ENCODE measurements at places on chromosomes 3 and 15.
A peak's percentile ranks its signal among the peaks of the same experiment; 100 is the strongest.

- no peak for DNase-seq
These were observed 19.6 kb downstream of the NR2F2 start for GRCh38 chr15:96349857-96350720.

GRCh38 chr3:184040010-184040409, 8.5 kb downstream of the HTR3D start:
- no peak for DNase-seq

DNA sequence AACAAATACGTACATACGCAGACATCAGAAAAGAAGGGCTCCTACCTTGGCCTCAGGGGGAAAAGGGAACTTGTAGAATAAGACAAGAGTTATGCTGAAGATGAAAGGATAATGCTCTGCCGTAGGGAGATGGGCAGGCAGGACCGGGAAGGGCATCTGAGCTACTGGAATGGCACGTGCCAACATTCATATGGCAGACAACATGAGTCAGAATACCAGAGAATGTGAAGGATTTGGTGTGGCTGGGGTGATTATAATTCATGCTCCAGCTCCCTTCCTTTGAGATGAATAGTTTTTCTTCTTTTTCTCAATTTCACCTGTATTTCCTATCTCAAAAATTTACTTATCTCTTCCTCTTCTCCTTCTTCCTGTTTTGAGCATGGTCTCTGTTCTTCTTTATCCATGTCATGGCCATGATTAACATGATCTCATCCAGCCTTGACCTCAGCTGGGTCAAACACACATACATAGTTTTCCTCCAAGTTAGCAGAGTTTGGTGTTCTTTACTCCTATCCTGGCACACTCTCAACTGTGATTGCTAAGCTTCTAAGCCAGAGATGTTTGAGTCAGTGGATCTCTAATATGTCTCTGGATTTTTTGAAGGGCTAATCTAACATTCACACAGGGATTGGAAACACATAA, 507.0 kb downstream of the FOXP1 start:
- no peak for DNase-seq

- DNase-seq = no peak
These were observed 29.7 kb upstream of the FBLN2 start for GRCh38 chr3:13519006-13519791.

GRCh38 chr15:70182858-70183695, 85.4 kb upstream of the TLE3 start:
- no peak for DNase-seq

- DNase-seq = no peak
These were observed 152.4 kb downstream of the AGBL1 start for GRCh38 chr15:86231864-86232721.

GRCh38 chr3:80998022-80998421, 763.4 kb downstream of the GBE1 start:
- DNase-seq = no peak

DNA sequence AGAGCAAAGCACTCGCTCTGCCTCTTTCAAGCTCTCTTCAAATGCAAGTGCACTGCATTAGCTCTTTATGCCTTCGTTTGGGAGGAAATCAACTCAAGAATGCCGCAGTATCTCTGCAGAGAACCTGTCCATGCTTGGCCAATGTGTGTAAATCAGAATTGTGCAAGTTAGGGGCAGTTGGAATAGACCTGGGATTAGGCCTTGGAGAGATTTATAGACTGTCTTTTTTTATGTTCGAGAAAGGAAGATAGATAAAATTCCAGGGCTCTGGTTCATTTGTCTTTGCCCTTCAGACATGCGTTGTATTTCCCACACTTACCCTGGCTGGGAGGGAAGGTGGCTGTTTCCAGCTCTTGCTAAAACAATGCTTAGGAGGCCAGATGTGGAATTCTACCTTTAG, 163.7 kb downstream of the MOBP start:
- no peak for DNase-seq

DNA sequence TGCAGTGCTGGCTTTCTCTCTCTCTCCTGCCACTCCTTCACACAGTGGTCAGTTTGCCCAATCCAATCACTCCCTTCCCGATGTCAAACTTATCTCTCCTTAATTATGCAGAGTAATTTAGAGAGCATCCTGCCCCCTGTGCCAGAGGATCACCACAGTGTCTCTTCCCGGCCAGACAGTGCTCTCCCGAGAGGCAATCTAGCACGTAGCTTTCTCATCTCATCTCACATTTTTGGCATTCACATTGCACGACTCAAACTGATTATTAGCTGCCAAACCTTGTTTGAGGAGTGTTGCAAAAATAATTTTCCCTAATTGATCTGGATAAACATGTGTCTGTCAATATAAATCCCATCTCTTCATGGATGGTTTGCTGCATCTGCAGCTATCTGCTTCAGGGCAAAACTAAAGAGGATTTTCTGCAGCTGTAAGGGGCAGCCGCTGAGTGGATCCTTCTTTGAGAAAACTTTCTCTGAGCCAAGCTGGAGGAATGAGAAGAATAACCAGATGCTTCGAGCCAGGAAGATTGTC, 37.8 kb downstream of the SSUH2 start:
- DNase-seq = no peak

GRCh38 chr15:43919540-43920253, 92.9 kb downstream of the WDR76 start:
- no peak for DNase-seq

GRCh38 chr3:90062631-90063200, 955.3 kb downstream of the EPHA3 start:
- no peak for DNase-seq

- DNase-seq = no peak
These were observed 127.1 kb downstream of the FMN1 start for GRCh38 chr15:33067456-33067855.

DNA sequence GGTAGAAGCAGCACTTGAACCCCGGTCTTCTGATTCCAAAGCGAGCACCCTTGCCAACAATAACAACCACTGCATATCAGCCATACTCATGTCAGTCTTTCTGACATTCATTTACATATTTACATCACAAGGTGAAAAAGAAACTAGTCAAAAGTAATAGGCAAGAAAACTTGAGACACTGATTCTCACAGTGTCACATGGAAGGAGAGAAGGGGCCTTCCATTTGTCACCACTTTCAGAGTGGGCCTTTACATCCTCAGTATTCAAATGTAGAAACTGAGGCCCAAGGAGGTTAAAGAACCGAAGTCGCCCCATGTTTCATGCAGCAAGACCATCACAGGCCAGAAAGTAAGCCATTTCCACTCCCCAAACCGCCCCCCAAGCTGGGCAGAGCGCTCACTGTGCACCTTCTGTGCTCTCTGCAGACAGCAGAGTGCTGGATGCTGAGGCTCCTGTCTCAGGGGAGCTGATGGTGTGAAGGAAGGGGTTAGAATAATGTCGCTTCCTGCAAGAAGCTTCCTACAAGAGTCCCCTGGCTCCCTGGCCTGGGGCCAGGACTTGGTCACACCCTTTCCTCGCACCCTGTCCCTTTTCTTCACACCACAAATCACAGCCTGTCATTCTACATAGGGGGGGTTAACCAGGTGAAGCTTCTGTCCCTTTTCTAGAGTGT, 260.1 kb downstream of the UACA start:
- DNase-seq = no peak

DNA sequence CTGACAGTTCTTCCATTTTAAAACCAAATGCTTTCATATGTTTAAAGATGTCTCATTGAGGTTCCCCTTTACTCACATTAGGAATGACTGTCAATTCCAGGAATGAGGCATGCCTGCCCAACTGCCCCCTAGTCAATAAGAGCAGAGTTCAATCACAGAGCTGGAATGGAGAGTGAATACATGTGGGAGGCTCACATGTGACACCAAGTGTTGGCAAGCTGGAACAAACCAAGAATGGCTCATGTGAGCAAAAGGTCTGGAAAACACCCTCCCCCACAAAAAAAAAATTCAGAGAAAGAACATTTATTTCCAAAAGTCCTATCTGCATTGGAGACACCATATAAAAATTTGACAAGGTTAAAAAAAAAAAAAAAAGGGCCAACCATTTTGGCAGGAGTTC, 3.7 kb downstream of the PBRM1 start:
- DNase-seq = peak; percentile 11

- no peak for DNase-seq
These were observed 129.6 kb downstream of the CTNNB1 start for GRCh38 chr3:41328926-41329325.

GRCh38 chr3:138473391-138473790, 39.0 kb downstream of the ESYT3 start:
- DNase-seq = no peak

DNA sequence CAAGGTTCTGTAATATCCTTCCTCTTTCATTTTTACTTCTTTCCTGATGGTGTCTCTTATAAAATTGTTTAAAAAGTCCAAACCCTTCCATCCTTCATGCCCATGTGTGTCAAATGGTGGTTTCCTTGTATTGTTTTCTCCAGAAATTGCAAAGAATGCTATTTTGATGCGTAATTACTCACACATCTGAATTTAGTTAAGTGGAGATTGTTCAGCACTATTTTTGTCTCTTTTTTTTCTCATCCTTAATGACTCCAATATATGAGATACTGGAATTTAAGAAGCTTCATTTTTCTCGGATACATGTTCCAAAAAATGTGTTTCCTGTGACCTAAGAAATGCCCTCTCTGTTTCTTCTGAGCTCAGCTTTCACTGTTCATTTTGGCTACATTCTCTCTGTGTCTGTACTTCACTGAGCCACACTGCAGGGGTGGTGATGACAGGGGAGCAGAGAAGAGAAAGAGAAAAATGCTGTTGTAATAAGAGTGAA, 799.8 kb downstream of the DIPK2A start:
- DNase-seq = no peak

DNA sequence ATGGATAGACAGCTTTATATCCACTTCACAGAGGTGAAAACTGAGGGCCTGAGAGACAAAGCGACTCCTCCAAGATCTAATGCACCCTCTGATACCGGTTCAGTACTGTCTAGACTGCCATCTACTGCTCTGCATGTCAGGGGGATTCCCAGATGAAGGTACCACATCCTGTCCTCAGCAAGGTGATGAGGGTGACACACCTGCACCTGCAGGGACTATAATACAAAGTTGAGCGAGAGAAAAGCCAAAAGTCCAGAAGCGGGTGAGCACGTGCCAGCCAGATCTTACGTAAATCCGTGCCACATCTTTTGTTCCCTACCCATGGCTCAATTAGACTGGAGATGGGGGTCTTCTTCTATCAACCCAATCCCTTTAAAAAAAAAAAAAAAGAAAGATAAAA, 32.4 kb upstream of the HES1 start:
- DNase-seq = no peak

DNA sequence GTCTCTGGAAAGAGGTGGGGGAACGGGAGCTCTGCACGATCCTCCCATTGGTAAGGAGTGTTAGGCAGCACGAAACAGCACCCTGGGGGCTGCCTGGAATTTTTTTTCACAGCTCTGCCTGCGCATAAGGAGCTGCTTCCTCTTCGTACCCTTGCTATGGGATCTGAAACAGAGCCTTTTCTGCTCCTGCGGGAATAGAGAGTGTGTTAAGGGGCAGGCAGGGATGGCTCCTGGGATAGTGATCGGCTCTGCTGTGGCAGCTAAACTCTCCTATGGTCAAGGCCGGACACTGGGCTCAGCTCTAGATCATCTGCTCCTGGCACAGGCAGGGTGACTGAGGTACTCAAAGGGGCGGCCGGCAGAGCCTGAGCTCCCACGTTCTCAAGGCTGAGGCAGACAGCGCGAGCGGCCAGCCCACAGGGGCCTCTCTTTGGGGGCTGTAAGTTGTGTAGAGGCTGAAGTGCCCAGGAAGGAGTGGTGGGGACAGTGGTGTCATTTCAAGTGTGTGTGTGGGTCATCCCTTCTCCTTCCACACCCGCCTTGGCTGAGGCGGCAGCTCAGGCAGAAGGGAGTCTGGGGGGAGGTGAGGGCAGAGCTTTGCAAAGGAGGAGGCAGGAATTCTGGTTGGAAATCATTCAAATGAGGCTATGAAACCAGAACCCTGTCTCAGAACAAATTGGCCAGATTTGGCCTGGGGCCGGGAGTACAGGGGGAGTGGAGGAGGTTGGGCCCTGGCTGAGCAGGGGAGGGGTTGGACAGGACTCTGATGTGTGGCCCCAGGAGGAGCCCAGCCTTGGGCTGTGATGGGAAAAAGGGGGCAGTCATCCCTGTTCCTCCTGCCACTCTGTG, 31.0 kb downstream of the EPHB3 start:
- no peak for DNase-seq

GRCh38 chr3:158702815-158703481, 29.3 kb downstream of the RARRES1 start:
- no peak for DNase-seq

- DNase-seq = no peak
These were observed 522.6 kb upstream of the SEMA6D start for GRCh38 chr15:47194718-47195117.

DNA sequence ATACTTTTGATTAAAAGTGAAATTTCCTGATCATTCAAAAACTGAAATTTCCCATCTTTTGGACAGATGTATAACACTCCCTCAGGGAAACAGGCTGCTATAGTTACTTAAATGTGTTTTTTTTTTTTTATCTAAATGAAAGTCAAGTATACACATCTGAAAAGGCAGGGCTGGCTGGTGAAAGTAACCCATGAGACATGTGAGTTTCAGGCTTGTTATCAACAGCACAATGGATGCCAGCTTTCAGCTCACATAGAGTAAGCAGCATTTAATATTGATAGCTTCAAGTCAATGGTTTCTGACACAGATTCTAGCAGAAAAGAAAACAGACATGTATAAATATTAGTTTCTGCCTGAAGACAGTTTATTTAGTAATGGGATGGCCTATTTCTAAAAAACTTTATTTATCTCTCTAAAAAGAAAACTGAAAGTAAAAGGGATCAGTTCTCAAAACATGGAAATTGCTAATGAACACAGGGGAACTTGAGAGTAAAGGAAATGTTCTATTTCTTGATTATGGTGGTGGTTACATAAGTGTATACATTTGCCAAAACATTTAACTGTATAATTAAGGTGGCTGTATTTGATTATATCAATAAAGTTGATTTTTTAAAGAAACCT, 89.7 kb upstream of the CMC1 start:
- no peak for DNase-seq

DNA sequence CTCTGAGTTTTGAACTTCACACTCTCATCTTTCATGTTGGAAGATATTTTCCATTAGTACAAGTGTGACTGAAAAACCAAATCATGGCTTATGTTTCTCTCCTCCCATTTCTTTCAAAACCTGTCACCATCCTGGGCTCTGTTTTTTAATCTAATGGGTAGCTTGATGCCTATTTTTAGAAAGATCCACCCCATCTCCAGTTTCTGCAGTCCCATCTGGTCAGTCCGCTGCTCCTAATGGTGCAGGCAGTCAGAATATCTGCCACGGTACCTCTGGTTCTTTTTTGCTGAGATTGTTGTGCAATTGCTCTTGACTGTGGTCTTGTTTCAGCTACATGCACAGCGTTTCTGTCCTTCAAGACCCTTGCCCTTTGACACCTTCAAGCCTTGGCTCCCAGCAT, 240.9 kb upstream of the CADM2 start:
- DNase-seq = no peak

DNA sequence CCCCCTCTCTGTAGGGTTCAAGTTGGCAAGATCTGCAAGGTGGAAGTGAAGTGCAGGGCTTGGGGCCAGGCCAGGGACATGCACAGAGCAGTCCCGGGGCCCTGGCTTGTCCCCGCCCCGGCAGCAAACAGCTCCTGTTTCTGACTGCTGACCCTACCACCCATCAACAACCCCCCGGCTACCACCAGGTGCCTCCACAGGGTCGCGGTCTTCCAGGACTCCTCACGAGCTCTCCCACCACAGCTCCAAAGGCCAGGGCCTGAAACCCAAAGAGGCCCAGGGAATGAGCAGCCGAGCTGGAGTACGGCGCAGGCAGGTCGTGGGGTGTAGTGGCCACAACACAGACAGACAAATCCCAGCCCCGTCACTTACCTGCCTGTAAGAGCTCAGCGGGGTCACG, 121.3 kb upstream of the SMAD3 start:
- DNase-seq = no peak
